ENCODE measurements at places on chromosomes 4 and X.
A peak's percentile ranks its signal among the peaks of the same experiment; 100 is the strongest.

DNA sequence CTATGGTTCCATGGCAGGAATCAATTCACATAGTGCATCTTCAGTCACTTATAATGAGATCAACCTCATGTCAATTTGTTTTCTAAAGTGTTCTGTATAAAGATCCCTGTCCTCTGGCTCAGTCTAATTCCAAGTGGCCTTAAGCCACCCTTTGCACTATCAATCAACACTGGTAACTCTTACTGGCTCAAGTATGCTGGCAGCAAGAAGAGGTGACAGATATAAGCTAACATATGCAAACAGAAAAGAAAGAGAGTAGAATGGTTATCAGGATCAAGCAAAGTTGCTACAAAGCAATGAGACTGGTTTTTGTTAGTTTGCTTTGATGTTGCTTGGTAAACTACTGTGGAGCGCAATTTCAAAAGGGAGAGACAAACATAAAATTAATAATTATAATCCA lies 67.0 kb downstream of the AMMECR1 start:
- DNase-seq, result no peak

DNA sequence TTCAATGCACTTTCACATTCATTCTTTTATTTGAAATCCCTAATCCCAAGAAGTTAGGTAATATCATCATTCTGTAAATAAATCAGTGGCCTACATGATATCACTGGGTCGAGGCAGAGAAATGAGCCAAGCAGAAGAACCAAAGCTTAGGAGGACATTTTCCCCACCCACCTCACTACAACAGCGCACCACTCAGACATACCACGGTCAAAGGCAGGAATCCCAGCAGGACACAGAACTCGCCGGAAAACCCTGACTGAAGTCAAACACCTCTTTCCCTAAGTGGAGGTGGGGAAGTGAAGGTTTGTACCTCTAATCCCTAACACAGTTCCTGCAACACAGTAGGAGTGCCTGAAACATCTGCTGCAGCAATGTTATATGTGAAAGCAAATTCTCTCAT lies 21.5 kb downstream of the RELL1 start:
- no peak for DNase-seq

- peak; percentile 26 for DNase-seq
These were observed 15.3 kb downstream of the GPC3 start for GRCh38 chrX:133970076-133970475.

DNA sequence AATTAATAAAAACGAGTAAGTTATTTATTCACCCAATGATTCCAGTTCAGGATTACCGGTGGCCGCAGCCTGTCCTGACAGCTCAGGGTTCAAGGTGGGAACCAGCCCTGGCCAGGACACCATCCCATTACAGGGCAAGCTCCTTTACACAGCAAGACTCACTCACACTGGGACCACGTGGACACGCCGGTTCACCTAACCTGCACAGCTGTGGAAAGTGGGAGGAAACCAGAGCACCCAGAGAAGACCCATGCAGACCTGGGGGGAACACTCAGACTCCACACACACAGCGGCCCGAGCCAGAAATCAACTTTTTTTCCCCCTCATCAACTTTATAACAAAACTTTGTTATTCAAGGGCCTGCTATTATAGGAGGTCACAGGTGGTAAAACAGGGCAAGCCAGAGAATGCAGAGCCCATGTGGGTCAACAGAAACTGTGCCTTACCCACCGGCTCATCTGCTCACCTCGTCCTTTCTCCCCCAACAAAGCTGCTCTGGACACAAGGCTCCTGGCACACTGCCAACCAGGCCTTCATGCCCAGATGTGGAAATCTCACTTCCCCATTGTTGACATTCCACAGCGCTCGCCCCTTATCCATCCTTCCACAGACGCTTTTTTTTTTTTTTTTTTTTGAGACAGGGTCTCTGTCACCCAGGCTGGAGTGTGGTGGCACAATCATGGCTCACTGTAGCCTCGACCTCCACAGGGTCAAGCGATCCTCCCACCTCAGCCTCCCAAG lies 8.0 kb upstream of the ODAPH start:
- DNase-seq, result no peak

- no peak for DNase-seq
These were observed 20.8 kb downstream of the EIF4E start for GRCh38 chr4:98908182-98908581.

DNA sequence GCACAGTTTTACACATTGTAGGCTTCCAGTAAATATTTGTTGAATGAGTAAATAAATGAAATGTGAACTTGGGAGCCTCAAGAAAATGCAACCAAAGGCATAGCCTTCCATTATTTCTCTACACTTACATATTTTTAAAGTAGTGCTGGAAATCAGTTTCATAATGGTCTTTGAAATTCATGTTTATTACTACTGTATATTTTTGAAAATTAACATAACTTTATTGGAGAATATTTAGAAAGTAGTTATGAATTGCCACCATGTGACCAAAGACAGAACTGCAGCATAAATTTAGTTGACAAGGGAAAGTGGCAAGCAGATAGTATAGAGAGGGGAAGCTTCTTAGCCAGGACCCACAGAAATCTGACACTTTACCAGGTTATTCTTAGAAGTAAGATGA lies 6.4 kb downstream of the TCEAL8 start:
- no peak for DNase-seq

GRCh38 chrX:27882695-27883094 lies 74.9 kb downstream of the MAGEB10 start:
- no peak for DNase-seq

DNA sequence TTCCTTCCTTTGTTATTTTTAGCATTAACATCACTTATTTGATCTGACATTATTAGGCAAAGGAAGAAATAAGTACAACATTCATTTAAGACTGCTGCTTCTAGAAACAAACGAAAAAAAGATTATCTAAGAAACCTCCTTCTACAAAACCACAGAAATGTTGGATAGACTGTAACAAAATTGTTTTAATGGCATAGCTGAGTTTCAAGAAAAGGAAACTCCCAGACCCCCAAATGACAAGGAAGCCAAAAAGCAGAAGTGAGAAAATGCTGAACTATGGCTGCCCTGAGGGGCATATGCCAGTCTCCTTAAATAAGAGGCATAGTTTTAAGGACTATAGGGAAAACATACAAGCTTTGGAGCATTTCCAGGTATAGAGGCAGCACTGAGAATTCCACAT lies 1431.6 kb upstream of the TENM3 start:
- no peak for DNase-seq

- DNase-seq, result no peak
These were observed 62.4 kb downstream of the HOPX start for GRCh38 chr4:56618734-56619133.

GRCh38 chr4:20538905-20539304 lies 161.4 kb upstream of the PACRGL start:
- no peak for DNase-seq
